ENCODE measurements at places on chromosomes 11 and 22.

GRCh38 chr11:77026743-77027142 lies 7.5 kb upstream of the B3GNT6 start:
- no peak for DNase-seq

GRCh38 chr11:29336727-29337575 lies 679.9 kb downstream of the KCNA4 start:
- DNase-seq = no peak

- DNase-seq = no peak
Observed at GRCh38 chr11:47177846-47178245, 1.2 kb upstream of the ARFGAP2 start.

GRCh38 chr11:6673523-6674218 lies 9.5 kb downstream of the MRPL17 start:
- DNase-seq = no peak

DNA sequence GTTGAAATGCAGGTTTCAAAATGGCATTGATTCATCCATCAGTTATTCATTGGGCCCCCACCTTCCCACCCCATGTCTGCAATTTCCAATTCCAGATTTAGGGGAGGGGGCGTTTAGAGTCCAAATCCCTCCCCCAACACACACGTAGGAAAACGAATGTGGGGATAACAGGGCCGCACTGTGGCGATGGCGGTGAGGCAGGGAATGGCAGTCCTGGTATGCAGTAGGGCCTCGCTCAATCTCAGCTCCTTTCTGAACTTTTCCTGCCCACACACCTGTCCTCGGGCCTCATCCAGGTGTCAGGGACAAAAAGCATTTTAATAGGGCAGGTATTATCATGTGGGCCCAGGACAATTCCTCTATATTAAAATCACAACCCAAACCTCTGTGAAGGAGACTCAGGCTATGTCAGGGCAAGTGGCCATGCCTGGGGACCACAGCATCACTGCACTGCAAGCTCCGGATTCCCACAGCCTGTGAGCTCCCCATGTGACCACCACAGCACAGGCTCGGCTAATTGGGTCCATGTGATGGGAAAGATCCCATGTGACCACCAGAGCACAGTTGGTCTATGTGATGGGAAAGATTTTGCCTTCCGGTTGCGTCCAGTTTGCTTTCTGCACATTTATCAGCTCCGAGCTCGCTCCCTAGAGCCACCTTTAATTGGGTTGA lies 44.5 kb downstream of the RTL6 start:
- DNase-seq = no peak

- no peak for DNase-seq
Observed at GRCh38 chr11:116840224-116840745, 2.9 kb upstream of the APOA1 start.

GRCh38 chr22:35892192-35892591 lies 136.4 kb downstream of the RBFOX2 start:
- no peak for DNase-seq

- no peak for DNase-seq
Observed at GRCh38 chr11:124886978-124887666, 10.5 kb downstream of the ROBO4 start.

DNA sequence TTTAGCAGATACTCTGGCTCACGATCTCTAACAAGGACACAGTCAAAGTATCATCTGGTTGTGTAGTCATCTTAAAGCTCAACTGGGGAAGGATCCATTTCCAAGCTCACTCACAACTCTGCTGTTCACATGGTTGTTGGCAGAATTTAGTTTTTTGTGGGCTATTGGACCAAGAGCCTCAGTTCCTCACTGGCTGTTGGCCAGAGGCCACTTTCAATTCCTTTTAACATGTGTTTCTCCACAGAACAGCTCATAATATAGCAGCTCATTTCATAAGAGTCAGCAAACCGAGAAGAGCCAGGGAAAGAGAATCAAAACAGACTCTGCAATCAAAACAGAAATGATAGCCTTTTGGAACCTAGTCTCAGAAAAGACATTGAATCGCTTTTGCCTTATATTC lies 22.6 kb downstream of the IZUMO1R start:
- no peak for DNase-seq

DNA sequence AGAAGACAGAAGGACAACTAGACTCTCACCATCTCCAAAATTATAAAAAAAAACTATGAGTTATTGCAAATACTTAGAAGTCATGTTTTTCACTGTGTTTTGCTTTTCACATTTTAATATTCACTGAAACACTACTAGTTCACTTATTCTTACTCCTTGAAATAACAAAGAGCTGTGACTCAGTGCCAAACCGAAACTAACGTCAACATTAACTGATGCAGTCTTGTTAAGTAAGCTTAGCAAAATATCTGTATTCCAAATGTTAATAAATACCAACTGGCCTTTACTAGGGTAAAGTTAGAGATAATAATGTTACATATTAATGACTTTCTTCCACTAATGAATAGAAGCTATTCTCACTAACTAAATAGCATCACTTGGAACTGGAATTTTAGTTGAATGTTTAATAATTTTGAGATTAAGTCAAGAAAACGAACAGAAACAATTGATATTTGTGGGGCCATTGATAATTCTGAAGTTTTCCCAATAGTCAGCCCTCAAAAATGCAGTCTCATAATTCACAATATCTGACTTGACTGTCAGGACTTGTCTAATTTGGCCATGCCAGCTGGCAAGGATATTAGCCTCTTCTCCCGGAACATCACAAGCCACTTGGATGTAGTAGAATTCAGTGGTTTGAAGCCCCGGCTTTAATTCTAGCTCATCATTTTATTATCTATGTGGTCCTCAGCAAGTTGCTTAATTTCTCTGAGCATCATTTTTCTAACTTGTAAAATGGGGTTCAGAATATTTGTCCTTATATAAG lies 230.1 kb upstream of the DDI1 start:
- DNase-seq = no peak

GRCh38 chr22:43057641-43058040 lies 31.6 kb downstream of the TTLL1 start:
- no peak for DNase-seq

DNA sequence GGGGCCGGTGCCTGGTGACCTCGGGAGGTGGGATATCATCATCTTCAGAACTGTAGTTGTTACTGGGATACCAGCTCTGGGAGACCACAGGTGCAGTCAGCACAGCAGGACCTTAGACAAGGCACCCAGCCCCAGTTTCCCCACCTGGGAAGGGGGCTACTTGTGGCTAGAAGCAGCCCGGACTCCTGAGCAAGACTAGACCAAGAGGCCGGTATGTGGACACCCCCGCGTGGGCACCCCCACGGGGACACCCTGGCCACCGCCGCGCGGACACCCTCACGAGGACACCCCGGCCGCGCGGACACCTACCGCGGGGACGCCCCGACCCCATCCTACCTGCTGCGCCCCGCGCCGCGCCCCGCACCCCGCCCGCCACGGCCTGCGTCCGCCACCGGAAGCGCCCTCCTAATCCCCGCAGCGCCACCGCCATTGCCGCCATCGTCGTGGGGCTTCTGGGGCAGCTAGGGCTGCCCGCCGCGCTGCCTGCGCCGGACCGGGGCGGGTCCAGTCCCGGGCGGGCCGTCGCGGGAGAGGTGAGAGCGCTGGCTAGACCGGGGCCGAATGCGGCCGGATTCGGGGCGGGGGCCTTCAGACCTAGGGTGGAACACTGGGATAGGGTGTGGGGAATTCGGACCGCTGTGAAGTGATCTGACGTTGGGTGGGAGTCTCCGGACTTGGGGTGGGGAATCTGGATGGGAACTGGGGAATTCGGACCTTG lies at the start of the genes COMT and TXNRD2:
COMT (plus strand) TSS at position 408 of the 718 bp plus-strand sequence. CDS start 20,755 bp downstream, outside the sequence.
TXNRD2 (minus strand) TSS at position 454 of the 718 bp plus-strand sequence; CDS start at position 439, 15 bp downstream.
- peak; percentile 69 for DNase-seq

DNA sequence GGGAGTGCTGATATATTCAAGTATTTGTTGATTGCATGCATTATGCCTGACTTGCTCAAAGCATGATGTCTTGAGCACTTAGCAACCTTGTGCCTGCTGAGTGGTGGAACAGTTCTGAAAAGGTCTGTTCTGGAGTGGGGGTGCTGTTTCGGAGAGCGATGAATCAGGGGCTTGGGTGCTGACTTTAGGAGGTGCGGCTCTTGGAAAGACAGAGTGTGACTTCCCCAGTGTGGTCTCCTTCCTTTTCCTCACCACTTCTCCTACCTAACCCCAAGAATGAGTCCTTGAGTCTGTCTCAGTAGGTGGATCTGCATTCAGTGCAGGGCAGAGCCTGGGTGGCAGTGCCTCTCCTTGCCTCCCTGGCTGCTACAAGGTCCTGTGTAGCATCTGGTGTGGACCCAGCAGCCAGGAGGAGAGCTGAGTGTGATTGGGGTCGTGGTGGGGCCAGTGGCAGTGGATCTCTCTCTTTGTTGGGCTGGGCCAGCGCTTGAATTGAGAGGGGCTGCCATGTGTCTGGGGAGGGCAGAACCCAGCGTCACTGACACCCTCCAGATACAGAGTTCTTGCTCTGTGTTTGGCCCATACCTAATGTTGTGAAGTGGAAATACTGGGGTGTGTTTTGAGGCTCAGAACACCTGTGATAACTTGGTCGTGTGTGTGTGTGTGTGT lies 35.9 kb downstream of the ST3GAL4 start:
- DNase-seq = no peak

GRCh38 chr11:73230931-73231330 lies 12.8 kb downstream of the P2RY2 start:
- no peak for DNase-seq

GRCh38 chr11:706957-707816 lies 1.2 kb downstream of the EPS8L2 start:
- no peak for DNase-seq

DNA sequence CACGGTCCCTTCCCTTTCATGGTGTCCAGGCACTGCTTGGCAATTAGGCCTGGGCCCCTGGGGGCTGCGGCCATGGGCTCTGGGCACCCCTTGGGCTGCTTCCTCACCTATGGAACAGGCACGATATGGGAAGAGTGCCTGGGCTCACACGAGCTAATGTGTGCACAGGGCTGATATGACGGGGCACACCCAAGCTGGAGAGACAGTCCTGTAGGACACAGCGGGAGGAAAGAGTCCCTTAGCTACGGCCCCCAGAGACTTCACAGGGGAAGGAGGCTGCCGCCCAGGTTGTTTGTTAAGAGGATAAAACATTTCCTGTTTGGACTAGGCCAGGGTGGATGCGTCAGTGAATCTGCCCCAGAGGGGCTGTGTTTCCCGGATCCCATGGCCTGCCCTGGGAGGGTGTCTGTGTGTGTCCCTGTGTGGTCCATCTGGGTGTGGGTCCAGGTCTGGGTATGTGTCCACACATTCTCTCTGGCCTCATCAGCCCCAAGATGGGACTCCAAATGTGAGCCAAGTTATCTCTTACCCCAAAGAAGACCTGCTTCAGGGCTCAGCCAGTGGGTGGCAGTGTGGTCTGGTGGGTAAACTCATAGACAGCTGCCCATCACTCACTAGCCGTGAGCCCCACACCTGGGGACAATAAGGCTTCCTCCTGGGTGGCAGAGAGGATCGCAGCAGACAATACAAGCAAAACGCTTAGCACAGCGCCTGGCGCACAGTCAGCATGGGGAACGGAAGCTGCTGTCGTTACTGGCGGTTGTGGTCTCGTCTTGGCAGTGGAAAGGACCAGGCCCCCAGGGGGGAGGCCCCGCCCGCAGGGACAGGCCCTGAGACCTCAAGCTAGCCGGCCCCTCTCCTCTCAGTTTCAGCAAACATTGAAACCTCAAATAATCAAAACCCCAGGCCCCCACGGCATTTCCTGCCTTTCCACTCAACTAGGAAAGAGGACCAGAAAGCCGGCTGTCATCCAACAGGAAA lies 3.2 kb upstream of the EMID1 start:
- DNase-seq = peak; percentile 22

DNA sequence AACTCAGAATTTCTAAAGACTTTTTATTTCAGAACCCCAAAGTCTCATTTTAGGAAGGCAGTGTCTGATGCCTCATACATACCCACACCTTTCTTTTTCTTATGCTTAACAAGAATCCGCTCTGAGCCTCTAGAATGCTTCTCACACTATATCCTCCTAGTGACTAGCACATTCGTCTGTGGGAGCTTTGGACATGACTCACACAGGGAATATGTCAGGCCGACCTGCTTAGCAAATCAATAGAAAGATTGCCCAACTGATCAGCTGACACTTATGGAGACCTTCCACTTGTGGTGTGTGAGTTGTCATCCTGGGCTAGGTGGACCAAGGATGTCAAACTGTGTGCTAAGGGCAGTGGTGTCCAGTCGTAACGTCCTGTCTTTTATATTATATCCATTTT lies 129.9 kb upstream of the TTC12 start:
- DNase-seq = no peak

DNA sequence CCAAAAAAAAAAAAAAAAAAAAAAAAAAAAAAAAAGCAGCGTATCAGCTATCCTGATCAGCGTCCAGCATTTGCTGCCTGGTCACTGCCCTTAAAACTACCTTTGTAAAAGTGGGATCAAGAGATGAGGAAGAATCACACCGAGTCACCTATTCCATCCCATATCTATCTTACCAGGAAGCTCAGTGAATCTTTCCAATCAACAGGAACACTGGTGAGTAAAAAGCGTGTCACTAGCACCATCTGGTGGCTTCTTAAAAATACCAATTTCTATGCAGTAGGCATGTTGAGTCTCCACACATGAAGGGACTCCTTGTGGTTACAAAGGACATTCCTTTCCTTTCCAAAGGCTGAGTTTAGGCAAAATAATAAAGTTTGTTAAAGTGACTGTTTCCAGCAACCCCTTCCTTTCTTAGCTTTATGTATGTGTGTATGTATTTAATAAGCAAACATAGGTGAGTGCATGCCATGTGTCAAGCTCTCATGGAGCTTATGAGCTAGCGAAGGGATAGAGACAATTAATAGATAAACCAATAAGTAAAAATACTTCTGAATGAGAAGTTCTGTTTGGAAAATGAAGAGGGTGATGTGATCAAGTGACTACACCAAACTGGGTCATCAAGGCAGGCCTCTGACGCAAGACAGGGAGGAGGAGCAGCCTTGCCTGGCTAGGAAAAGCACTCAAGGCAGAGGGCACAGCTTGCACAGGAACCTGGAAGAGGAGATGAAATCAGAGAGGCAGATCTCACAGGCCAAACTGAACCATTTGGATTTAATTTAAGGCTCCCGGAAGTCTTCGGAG lies 13.9 kb upstream of the TP53AIP1 start:
- peak; percentile 20 for DNase-seq

DNA sequence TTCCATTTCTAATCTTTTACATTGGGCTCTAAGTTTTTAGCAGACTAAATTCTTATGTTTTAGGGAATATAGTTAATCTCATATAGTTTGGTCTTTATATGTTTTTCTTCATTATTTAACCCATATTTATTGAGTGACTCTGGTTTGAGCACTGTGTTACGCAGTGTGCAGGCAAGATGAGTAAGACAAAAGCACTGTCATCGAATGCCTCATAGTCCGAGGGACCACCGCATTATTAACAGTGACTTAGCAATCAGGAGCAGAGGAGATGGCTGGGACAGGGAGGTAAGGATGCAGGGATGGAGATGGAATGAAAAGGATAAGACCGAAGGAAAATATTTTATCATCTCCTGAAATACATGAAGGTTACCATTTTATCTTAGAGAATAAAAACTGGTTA lies 65.2 kb upstream of the CTSC start:
- DNase-seq = no peak

Measured in activated CD4-positive, alpha-beta T cell treated with anti-CD3 and anti-CD28 coated beads for 4 hours (primary cell).